CD4-positive, alpha-beta T cell treated with Interleukin-1 beta for 1 hour (primary cell): ENCODE measurements at places on chromosomes 12 and 14.

DNA sequence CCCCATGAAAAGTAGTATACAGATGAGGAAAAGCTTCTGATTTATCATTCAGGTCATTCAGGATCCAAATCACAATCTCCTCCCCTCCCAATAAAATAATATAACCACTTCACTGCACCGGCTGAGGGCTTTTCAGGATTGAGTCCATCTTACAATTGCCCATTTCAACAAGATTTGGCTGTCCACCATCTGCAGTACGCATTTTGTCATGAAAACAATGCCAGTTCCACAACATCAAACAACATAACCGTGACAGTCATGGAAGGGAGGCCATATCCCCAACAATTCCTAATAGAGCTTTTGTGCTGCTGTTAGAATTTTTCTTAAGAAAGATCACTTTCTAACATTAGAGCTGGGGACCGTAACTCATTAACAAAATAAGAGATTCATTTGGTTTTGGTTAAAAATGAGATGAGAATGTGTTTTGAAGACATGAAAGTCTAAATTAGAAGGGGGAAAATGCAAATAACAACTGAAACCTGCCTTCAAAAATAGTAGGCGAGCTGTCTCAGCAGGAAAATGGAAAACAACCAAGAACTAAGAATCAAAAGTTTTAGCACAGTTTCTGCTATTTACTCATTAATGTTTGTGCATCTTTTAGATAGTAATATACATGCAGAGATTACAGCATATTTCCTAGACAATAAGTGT is 38.3 kb upstream of the TMTC2 start:
- no peak for DNase-seq

DNA sequence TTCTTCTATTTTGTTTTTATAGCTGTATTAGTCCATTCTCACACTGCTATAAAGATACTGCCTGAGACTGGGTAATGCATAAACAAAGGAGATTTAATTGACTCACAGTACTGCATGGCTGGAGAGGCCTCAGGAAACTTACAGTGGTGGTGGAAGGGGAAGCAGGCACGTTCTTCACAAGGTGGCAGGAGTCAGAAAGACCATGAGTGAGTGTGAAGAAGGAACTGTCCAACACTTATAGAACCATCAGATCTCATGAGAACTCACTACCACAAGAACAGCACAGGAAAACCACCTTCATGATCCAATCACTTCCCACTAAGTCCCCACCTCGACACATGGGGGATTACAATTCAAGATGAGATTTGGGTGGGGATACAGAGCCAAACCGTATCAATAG is 42.3 kb downstream of the ARMH4 start:
- DNase-seq = no peak

GRCh38 chr12:108559748-108560147 is 1.2 kb downstream of the SART3 start:
- DNase-seq = no peak

DNA sequence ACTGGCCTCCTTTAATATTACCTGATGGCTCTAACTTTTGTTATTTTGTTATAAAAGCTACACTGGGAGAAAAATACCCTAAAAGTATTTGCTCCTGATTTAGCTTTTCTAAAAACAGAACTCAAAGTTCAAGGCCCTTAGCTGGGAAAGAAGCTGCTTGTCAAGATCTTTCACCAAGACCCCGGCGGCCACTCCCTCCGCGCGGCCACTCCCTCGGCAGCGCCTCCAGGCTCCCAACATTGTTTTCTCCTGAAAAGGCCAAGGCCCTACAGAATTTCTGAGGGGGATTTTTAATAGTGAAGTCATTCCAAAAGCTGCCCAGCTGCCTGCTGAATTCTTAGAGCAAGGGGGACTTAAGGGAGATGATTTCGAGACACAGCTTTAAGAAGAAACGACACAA is 96.4 kb downstream of the NTN4 start:
- DNase-seq = no peak

DNA sequence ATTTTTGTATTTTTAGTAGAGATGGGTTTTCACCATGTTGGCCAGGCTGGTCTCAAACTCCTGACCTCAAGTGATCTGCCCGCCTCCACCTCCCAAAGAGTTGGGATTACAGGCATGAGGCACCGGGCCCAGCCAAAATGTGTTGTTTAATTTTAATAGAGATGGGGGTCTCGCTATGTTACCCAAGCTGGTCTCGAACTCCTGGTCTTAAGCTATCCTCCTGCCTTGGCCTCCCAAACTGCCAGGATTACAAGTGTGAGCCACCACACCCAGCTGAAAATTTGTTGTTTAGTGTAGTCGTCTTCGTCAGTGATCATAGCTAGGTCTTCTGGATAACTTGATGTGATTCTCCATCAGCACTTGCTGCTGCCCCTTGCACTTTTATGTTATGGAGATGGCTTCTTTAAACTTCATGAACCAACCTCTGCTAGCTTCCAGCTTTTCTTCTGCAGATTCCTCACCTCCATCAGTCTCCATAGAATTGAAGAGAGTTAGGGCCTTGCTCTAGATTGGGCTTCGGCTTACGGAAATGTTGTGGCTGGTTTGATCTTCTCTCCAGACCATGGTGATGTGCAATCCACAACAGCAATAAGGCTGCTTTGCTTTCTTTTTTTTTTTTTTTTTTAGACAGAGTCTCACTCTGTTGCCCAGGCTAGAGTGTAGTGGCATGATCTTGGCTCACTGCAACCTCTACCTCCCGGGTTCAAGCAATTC is 13.0 kb downstream of the ISCU start:
- DNase-seq = no peak

GRCh38 chr12:101204602-101205304 is 5.3 kb downstream of the SLC5A8 start:
- no peak for DNase-seq

- no peak for DNase-seq
Measured at GRCh38 chr12:41228066-41228820, 40.1 kb downstream of the PDZRN4 start.

- DNase-seq = no peak
Measured at GRCh38 chr12:118850244-118850825, 131.0 kb upstream of the SRRM4 start.

DNA sequence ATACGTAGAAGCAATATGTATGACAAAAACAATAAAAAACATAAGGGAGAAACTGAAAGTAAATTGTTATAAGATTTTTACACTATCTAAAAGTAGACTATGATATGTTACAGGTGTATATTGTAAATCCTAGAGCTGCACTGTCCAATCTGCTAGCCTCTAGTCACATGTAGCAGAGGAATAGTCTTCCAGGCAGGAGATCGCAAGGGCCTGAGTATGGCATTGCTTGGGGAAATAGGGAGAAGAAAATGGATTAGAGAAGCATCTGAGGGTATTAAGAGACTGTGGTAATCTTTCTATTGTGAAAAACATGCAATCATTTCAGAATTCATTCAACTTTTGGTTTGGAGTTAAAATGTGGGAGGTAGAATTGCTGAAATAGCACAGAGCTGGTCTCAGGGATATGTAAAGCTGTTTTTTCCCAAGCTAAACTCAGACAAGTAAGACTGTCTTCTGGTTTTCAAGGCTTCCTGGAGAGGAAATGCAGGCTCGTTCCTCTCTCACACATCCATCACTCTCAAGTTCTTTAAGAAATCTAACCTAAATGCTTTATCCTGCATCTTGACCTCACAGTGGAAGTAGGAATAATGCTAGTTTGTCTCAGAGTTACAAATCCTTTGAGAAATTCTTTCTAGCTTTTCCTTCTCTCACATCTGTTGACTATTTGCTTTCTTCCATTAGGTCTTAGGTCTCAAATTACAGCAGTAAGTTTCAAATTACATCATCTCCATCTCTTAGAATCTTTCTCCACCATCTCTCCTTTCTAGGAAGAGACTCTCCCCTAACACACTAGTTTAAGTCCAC is 7.6 kb upstream of the CCDC184 start:
- DNase-seq = no peak

GRCh38 chr12:125132698-125133400 is 67.6 kb downstream of the AACS start:
- no peak for DNase-seq

GRCh38 chr14:23171222-23171975 is 12.1 kb downstream of the SLC7A8 start:
- DNase-seq = no peak

DNA sequence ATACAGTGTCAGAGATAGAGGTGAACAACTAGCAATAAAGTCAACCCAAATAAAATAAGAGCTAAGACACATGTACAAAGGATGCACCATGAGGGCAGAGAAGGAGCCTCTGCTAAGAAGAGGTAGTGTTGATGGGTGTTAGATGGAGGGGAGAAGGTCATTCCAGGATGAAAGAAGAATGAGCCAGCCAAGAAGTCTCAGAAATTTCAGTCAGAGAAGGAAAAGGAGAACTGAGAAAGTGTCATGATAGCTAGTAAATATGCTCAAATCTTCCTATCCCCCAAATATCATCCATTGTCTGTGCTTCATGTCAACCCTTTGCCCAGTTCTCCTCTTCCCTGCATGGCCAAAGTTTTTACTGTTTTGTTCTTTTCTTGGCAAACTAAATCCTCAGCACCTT is 225.2 kb upstream of the BTG1 start:
- no peak for DNase-seq

GRCh38 chr12:53299454-53300180 is at the start of gene MYG1:
Gene MYG1, plus strand, starts transcription at chr12:53299695. Its CDS starts 43 bp downstream, at chr12:53299738.
- peak; percentile 86 for DNase-seq

GRCh38 chr12:42283739-42284138 is 42.2 kb downstream of the ZCRB1 start:
- no peak for DNase-seq

GRCh38 chr12:104514092-104514810 is 57.5 kb downstream of the CHST11 start:
- no peak for DNase-seq

- DNase-seq = no peak
Measured at GRCh38 chr12:59708064-59708463, 112.2 kb downstream of the SLC16A7 start.

GRCh38 chr12:105775343-105775742 is 363.4 kb downstream of the NUAK1 start:
- DNase-seq = no peak

- DNase-seq = no peak
Measured at GRCh38 chr12:53987787-53988230, 2.9 kb downstream of the HOXC10 start.

GRCh38 chr14:68174446-68174845 is 354.9 kb downstream of the RAD51B start:
- DNase-seq = no peak

DNA sequence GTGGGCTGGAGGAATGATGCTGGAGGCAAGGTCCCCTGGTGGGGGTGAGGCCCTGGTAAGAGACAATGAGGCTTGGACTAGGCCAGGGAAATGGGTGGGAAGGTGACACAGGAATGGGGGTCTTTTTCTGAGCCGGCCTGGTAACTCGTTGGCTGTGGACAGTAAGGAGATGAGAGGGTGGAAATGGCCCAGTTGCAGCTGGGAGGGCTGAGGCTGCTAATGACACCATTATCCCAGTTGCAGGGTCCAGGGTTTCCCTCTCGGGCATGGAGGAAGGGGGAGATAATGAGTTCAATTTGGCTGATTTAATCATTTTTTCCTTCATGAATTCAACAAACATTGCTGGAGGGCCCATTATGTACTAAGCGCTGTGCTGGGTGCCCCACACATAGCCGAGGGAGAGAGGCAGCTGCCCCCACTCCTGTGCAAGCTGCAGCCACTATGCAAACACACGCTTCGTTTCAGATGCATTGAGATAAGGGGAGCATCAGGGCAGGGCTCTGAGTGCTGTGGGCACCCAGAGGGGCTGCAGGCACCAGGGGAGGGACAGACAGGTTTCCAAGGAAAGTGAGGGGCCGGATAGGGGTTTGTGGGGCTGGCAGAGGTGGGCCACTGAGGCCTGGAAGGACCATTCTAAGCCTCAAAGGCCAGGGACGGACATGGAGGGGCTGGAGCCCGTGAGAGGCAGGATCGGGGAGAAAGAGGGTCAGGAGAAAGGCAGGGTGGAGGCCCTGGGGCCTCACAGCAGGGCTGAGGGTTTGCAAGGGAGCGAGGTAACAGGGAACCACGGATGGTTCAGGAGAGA is 43.2 kb upstream of the MEG3 start:
- no peak for DNase-seq

DNA sequence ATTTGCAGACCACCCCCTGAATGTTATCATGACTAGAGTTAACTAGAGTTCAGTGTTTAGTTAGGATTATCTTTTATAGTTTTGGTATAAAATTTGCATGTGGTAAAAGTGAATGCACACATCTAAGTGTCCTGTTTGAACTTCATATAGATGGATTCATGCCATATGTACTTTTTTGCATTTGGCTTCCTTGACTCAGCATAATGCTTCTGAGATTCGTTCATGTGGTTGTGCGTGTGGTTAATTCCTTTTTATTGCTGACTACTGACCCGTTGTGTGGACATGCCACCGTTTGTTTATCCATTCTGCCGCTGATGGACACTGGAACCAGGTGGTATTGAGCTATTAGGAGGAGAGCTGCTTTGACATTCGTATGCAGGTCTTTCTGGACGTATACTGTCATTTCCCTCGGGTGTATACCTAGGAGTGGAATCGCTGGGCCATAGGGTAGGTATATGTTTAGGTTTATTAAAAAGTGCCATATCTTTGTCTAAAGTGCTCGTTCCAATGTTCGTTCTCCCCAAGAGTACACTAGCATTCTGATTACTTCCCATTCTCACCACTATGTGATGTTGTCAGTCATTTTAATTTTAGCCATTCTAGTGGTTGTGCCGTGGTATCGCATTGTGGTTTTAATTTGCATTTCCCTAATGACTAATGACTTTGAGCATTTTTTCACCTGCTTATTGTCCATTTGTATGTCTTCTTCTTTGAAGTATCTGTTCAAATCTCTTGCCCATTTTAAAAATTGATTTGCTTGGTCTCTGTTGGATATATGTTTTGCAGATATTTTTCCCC is 37.7 kb downstream of the RIN3 start:
- no peak for DNase-seq

DNA sequence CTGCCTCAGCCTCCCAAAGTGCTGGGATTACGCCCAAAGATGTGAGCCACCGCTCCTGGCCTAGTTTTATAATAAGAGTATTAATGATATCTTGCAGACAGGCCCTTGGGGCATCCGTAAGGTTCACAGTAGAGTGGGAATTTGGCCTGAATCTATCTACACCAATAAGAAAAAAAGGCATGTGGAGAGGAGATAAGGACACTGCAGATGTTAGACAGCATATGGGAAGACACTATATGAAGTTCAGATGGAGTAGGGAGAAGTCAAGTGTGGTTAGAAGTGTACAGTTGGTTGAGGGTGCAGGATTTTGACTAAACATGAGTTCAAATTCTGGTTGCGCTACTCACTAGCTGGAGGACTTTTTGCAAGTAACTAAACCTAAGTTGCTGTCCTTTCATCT is 8.5 kb upstream of the TTC8 start:
- no peak for DNase-seq

- DNase-seq = peak; percentile 81
Measured at GRCh38 chr12:64665514-64665913, 55.2 kb downstream of the RASSF3 start.

GRCh38 chr12:101819467-101819866 is 11.3 kb downstream of the GNPTAB start:
- DNase-seq = no peak

GRCh38 chr14:28902930-28903329 is 136.3 kb downstream of the FOXG1 start:
- DNase-seq = no peak
